ENCODE measurements at places on chromosomes 3 and 15.

- DNase-seq, result no peak
Observed at GRCh38 chr3:73144828-73145227, 83.4 kb downstream of the EBLN2 start.

DNA sequence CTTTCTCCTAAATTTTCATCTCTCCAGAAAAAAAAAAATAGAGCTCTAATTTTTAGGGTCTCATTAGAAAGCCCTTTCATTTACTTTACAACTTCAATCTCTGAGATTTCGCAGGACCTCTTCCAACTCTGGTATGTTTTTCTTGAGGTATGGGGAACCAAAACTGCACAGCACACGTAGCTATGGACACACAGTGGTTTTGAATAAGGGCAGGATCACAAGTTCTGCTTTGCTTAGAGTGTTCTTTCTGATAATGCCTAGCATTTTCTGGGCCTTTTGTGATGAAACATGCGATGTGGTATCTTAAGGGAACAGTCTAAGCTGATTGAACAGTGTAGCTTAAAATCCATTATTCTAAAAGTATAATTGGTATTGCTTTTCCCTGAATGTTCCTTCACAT is 25.3 kb downstream of the ZNF592 start:
- DNase-seq, result no peak

- no peak for DNase-seq
Observed at GRCh38 chr3:150825916-150826377, 63.0 kb upstream of the SIAH2 start.

DNA sequence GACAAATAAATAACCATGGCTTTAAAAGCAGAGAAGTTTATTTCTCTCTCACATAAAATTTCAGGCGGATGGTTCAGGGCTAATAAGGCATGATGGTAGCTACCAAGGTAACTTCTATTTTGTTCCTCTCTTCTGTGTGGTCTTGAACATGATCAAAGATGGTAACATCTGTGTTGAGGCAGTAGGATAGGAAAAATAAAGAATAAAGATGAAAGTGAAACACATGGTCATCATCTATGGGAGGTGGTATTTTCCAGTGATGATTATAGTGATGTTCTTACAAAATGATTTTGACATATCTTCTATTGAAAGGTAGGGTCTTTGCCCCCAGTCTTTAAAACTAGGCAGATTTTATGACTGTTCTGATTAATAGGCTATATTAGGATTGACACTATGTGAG is 14.2 kb upstream of the SST start:
- no peak for DNase-seq

GRCh38 chr15:58451826-58452225 is 20.0 kb downstream of the LIPC start:
- DNase-seq, result no peak

- DNase-seq, result no peak
Observed at GRCh38 chr3:36918050-36918449, 26.8 kb downstream of the TRANK1 start.
